Transverse colon (tissue), 4 donors: ENCODE measurements at places on chromosomes 2 and 18.

GRCh38 chr2:96391828-96392200 is 56.2 kb downstream of the NCAPH start:
- no peak for DNase-seq

GRCh38 chr2:20222014-20222768 is 2.7 kb downstream of the SDC1 start:
- no peak for DNase-seq

- DNase-seq, result no peak
These were observed 503 bp downstream of the ANXA4 start for GRCh38 chr2:69742322-69742952.

DNA sequence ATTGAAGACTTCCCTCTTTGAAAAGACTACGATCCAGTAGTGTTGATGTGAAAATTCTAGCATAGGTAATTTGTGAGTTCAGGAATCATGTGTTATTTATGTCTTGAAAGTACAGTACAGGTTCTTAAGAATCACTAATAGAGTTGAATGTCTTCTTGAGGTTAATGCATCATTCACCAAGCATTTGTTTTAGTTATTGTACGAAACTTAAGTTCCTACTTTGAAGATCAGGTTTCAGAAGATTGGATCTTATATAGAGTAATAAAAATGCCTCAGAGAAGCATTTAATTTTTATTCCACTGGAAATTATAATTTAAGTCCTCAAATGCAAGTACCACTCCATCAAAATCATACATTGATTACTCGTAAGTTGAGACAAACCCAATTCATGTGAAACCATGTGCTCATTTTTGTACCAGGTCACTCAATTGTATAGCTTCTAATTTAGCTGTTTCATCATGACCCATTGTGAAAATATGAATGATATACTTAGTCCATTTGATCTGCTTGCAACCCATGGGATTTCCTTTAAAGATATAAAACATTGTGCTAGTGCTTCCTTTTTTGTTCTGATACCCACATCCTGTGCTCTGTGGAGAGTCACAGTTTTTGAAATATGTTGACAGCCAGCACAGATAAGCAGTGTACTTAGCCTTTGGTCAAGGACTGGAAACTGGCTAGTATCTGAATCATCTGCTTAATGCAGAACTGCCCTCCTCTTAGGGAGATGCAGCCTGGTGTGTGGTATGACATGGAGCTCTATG is 22.5 kb upstream of the RAB27B start:
- DNase-seq, result no peak

DNA sequence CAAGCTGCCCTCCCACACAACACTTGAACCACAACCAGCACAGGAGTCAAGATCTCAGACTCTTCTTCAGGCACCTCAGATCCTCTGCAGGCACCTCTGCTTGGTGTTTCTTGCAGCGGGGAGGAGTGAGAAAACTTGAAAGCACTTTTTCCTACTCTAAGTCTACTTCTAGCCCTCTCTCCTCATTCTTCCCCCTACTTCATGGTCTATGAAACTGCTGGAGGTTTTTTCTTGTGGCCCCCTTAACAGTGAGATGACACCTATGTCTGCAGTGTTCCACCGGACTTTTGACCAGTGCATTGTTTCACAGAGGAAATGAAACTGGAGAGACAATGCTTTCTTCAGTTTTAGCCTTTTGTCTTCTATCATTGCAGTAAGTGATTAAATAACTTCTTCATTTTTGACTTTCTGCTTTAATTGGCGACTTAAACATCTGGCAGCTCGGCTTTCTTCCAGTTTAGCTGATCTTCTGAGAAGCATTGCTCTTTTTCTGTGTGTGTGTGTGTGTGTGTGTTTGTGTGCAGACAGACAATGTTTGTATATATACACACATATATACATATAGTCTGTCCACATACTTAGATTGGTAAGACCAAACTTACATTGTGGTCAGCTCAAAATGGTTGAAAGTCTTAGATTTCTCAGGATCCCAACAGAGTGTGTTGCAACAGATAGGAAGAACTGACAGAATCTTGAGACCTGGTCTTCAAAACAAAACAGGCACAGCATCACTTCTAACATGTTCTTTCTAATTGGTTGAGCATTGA is 1474.0 kb upstream of the TMEFF2 start:
- no peak for DNase-seq
